Femur (tissue), 1 donor: ENCODE measurements at places on chromosomes 2 and 18.

DNA sequence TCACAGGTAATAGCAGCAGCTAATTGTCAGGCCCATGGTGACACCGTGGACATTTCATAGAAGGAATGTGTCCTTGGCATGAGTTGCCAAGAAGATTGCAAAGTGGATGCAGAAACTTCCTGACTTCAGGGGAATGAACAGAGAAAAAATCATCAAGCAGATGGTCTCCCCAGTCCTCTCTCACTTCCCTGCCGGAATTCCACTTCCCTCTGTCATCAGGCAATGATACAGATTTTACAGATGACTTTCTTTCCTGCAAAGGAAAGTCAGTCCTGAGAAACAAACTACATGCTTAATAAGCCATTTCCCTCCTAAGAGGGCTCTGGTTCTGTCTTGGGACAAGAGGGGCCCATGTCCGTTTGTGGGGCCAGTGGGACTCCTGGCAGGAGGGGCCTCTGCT, 45.7 kb downstream of the KCNF1 start:
- DNase-seq, result no peak

DNA sequence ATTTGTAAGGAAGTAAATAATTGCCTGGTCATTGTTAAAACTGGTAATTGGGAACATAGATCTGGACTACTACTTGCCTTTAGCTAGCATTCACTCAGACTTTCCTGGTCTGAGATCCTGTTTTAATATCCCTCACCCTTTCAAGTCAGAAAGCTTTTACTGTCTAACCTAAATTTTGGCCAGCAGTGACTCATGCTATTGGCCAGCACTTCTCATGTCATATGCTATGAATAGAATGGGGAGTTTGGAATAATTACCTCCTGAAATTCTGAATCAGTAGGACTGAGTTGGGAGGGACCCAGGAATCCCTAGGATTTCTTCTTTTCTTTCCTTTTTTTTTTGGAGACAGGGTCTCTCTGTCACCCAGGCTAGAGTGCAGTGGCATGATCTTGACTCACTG, 19.3 kb downstream of the STK36 start:
- no peak for DNase-seq

- no peak for DNase-seq
Measured at GRCh38 chr2:234583331-234583730, 86.5 kb upstream of the ARL4C start.

- DNase-seq, result no peak
Measured at GRCh38 chr2:106341666-106342065, 126.5 kb downstream of the RGPD3 start.

GRCh38 chr2:198307093-198307492, 502.7 kb downstream of the PLCL1 start:
- DNase-seq, result no peak

GRCh38 chr2:101699755-101700461, 2.4 kb downstream of the MAP4K4 start:
- DNase-seq, result no peak

DNA sequence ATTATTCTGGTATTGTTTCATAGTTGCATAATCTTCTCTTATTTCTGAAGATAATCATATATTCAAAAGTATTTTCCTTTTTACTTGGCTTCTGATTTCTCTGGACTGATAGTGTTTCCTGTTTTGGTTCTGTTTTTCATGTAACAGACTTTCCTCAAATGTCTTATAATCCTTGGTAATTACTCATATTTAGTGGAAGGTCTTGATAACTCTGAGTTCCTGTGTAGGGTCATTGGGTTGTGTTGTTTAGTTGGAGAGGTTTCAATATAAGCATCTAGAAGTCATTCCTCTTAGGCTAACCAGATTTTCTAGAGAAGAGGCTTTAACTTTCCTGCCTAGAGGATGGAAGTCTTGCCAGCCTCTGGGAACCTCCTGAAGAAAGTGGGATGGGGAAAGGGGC, 23.8 kb downstream of the MFSD6 start:
- no peak for DNase-seq

DNA sequence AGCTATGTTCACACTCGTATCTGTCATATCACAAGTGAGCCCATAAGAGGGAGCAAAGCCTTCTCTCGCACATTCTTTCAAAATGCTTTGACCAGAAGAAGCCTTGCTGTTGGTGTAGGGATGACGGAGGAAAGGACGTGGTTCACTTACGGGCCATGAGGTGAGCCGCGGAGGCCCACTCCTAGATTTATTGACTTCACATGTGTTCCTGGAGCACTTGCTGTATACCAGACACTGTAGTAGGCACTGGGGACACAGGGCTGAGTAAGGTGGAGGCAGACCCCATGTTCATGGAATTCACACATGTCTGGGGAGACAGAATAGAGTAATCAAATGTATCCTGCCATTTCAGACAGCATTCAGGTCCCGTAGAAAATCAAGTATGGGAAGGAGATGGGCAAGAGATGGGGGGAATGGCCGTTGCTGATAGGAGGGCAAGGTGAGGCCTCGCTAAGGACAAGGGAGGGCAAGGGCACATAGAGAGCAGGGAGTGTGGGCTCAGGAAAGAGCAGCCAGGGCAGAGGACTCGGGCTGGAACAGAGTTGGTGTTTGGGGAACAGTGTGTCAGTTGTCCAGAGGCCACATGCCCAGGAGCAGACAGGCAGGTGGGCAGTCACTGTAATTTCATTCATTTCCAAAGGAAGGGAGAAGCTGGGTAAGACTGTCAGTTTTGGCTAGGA, 182.2 kb downstream of the LDLRAD4 start:
- DNase-seq, result no peak

GRCh38 chr18:78875778-78876650, 103.6 kb upstream of the SALL3 start:
- no peak for DNase-seq

- no peak for DNase-seq
Measured at GRCh38 chr2:106187273-106187891, 6.7 kb downstream of the UXS1 start.

GRCh38 chr2:44040365-44040764, 44.6 kb upstream of the LRPPRC start:
- DNase-seq, result no peak

- no peak for DNase-seq
Measured at GRCh38 chr2:21461754-21462240, 338.0 kb downstream of the TDRD15 start.

DNA sequence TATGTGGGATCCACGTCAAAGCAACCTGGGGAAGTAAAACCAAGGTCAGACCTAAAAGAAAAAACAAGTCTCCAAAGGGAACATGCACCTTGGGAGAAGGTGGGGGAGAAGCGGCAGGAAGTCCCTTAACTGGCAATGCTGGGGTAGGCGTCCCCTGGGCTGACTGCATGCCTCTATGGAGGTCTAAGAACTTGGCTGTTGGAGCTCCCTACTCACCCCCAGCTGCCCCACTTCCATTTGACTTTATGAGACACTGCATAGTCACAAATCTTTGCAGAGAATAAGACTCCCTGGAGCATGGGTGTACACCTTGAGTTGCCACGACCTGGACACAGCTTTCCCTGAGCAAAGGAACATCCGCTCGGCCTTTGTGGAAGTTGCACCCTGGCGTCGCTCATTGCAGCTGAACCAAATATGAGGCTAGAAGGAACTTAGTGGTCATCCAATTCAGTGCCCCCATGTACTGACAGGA, 2.8 kb downstream of the CAPN14 start:
- no peak for DNase-seq

DNA sequence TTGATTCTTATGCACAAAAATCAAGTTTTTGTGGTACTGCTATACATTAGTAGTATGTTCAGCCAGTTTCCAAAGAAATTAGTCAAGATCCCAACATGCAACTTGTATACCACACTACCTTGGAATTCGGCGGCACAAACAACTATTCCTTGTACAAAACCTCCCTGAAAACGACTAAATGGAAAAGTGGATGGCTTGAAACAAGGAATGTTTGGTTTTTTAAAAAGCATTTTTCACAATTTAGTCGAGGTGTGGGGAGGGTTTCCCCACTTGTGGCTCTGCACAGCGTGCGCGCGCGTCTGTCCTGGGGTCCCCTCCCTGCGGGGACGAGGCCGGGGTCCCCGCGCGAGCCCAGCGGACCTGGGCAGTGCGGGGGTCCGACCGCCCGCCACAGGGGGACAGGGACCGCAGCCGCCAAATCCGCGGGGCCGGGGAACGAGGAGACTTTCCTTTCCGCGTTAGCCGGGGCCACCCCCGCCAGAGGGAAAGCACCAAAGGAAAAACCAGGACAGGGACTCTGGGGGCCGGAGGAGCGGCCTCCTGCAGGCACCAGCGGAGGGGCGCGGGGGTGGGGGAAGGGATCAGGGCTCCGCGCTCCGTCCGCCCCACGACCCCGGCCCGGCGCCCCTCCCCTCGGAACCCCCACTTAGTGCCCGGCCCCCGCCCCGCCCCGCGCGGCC, 534 bp upstream of the SOCS6 start:
- peak; percentile 68 for DNase-seq

DNA sequence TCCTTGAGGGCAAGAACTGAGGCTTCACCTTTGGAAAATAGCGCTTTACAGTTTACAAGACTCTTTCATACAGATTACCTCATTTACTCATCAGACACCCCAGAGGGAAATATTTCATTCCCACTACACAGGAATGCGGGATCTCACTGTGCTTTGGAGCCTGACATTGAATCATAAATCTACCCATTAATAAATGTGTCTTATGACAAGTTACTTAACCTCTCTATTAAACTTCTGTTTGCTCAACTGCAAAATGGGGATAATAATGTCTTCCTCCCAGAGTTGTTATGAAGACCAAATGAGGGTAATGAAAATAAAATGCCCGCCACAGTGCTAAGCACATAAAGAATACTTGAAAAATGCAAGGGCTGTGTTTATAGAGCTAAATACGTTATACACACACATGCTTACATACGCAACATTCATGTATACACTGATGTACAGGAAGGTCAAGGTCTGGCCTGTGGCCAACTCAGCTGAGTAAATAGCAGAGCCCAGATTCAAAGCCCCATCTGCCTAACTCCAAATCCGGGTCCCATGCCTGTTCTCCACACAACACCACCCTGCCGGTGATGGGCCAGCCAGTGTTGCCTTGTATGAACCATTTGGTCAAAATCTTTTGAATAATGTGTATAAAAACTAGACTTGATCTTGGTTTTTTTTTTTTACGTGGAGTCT, 77.8 kb upstream of the STPG4 start:
- DNase-seq, result peak; percentile 37

GRCh38 chr2:238091436-238092060, 8.6 kb upstream of the ESPNL start:
- no peak for DNase-seq

- DNase-seq, result no peak
Measured at GRCh38 chr2:86142436-86143257, 36.6 kb downstream of the PTCD3 start.

DNA sequence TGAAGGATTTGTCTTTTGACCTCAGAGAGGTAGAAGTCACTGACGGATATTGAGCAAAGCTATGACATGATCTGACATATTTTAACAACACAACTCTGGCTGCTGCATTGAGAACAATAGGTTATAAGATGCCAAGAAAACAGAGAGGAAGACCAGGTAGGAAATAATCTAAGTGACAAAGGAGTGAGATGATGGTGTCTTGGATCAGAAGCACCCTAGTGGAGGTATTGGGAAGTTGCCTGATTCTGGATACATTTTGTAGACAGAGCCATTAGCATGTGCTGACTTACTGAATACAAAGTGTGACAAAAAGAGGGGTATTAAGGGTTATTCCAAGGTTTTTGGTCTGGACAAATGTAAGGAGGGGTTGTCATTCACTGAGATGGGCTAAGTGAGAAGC, 1438.1 kb downstream of the DPP10 start:
- no peak for DNase-seq

DNA sequence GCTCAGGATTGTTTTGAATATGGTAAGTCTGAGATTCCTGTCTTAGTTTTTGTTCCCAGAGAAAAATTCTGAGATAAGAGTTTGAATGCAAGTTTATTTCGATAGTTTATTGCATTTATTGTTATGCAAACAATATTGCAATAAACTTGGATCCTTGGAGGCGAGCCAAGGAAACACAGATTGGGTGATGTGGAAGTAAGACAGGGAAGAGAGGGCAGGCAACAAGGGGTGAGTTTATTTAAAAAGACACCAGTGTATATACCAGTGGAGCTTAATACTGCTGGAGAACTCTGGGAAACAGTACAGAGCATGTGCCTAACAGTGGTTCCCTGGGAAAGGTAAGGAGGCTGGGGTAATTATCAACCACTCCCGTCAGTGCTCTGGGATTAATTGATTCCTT, 87.5 kb upstream of the NEDD4L start:
- DNase-seq, result no peak

DNA sequence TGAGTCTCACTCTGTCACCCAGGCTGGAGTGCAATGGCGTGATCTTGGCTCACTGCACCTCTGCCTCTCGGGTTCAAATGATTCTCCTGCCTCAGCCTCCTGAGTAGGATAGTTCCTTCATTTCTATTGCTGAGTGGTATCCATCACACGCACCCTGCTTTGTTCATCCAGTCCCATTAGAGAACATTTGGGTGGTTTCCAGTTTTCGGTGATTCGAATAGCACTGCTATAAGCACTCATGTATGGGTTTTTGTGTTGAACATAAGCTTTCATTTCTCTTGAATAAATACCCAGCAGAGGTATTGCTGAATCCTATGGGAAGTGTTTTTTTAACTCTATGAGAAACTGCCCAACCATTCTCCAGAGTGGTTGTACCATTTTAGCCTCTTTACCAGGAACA, 147.3 kb downstream of the DDX1 start:
- no peak for DNase-seq

DNA sequence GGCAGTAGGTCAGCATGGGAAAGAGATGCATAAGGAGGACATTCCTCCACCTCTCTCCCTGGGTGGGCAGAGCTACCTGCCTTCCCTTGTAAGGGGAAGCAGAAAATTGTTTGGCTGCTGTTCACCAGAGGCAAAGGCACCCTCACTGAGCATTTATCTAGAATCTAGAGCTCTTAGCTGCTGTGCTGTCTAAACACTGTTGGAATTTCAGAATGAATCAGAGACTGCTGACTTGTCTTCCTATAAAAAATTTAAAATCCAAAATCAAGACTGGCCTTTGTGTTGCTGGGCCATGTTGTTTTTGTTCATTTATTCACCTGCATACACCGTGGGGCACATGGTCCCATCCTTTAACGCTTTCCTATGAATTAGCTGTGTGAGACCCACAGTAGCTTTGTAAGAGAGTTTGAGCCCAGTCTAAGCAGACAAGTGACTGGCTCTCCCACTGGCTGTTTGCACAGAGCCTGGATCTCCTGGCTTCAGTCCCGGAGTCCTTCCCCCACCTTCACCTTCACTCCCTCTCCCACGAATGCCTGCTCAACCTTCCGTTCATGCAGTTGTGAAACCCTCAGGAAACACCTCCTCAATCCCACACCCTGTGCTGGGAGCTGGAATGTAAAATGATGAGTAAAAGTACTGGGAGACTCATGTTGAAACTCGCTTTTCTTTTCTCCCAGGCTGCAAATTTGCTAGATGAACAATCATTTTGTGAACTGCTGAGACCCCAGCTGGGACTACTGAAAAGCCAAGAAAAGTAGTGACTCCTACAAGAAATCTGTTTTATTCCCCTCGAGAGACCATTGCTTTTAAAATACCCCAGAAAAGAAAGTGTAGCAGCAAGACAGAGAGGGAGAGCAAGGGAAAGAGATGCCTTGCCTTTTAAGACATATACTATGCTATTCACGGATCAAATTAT, 76.2 kb downstream of the FAM168B start:
- DNase-seq, result no peak
